CD4-positive, alpha-beta T cell treated with Interleukin-17A for 1 hour (primary cell): ENCODE measurements at places on chromosomes 13 and 19.

DNA sequence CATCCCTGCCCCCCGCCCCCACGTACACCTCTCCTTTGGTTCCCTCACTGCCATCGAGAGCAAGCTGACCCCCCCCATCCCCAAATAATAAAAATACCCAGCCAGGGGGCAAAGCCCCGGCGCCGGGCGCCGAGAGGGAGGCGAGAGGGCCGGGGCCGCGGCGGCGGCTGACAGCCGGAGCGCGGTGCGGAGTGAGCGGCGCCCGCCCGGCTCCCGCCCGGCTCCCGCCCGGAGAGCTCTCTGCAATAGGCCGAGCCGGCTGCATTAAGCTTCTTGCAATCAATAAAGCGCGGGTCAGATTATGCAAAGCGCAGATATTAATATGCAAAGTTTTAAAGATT is 40.9 kb downstream of the DEDD2 start:
- no peak for DNase-seq

GRCh38 chr13:32409561-32410421 is 18.1 kb downstream of the N4BP2L1 start:
- DNase-seq = no peak

DNA sequence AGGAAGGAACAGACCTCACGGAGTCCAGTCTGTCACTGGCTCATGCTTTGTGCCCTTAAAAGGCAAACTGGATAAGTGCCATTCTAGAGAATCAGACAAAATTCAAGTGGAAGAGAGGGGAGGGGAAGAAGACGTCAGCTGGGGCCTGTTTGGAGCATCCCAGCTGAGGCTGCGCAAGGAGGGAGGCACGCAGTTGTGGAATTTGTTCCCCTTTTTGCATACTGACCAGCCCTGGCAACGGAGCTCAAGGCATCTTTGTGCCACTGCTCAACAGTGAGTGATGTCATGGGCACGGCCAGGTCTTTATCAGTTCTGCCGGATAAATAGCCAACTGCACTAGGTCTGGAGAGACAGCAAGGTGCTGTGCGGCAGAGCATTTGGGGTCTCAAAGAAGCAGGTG is at the start of gene GPR42:
GPR42 (plus strand) TSS at position 347 of the 400 bp plus-strand sequence. CDS start 292 bp downstream, outside the sequence.
- no peak for DNase-seq

GRCh38 chr19:2225415-2226050 is 10.6 kb downstream of the PLEKHJ1 start:
- no peak for DNase-seq

DNA sequence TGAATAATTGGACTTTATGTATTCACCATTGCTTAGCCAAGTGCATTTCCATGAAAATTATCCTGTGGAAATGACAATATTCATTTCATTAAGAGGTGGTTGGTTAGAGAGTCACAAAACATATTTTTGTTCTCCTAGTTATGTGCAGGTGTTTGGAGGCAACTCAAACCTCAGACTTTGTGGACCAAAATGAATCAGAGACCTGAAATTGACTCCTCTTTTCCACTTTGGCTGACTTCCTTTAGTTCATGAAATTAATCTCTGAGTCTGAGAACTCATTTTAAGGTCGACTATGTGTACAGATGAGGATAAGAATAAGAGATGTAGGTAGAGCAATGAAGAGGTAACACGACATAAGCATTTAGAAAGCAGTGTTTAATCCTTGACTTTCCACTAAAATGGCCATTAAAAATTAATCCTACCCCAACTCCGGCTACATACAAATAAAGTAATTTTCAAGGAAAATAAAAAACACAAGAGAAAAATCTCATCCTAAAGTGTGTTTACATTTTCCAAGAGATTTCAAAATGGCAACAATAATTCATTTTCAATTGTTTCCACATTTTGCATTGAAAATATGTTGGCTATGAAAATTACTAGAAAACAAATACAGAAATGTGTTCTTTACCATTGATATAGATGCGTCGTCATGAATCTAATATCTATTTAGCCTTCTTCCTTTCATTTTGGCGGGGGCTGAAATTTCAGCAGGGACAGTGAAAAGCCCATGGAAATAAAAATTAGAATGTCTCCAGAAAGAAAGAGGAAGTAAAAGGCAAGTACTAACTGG is 185.4 kb upstream of the CSNK1A1L start:
- DNase-seq = no peak

GRCh38 chr13:47853236-47853635 is 147.8 kb downstream of the SUCLA2 start:
- no peak for DNase-seq

DNA sequence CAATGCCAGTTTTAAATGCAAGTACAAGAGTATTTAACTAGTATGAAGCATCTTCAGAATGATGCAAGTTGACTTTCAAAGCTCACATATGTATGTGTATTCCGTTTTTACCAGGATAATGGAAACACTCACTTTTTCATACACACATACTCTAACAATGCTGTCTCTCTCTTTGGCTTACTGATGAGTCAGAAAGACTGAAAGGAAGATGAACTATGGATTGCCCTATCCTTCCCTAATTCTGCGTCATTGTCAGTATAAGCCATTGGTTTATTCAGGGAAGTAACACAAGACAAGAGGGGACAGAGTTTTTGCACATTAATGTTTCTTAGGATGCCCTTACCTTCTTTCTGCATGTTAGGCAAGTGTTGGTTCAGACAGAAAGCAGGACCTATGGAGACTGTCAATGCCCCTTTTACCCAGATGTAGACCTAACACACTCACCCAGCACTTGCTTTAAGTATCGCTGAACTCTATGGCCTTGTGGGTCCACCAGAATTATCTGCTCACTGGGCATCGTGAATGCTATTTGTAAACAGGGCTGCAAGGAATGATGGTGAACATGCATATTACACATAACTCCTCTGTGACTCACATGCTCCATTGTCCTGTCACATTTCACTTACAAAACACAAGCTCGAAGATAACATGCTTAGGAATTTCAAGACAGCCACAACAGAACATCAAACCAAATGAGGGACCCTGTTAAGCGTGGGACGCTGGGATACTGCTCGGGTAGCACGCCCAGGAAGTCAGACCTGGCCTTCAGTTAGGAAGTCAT is 10.0 kb upstream of the OXGR1 start:
- DNase-seq = no peak

GRCh38 chr13:79155883-79156282 is 250.2 kb downstream of the RBM26 start:
- no peak for DNase-seq

DNA sequence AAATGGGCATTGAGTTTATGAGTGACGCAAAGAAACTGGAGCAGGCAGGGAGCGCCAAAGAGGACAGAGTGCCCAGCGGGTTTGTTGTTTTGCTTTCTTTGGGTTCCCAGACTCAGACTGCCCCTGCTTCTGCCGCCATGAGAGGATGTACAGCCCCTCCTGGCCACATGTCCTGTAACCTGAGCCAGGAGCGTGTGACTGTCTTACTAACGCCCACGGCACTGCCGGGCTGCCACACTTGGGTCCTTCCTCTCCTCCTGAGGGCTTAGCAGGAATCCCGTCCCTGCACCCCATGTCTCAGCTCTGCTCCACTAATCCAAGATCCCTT is 80.5 kb downstream of the GPR12 start:
- DNase-seq = no peak

- DNase-seq = no peak
Observed at GRCh38 chr19:31666126-31666525, 316.9 kb upstream of the TSHZ3 start.

DNA sequence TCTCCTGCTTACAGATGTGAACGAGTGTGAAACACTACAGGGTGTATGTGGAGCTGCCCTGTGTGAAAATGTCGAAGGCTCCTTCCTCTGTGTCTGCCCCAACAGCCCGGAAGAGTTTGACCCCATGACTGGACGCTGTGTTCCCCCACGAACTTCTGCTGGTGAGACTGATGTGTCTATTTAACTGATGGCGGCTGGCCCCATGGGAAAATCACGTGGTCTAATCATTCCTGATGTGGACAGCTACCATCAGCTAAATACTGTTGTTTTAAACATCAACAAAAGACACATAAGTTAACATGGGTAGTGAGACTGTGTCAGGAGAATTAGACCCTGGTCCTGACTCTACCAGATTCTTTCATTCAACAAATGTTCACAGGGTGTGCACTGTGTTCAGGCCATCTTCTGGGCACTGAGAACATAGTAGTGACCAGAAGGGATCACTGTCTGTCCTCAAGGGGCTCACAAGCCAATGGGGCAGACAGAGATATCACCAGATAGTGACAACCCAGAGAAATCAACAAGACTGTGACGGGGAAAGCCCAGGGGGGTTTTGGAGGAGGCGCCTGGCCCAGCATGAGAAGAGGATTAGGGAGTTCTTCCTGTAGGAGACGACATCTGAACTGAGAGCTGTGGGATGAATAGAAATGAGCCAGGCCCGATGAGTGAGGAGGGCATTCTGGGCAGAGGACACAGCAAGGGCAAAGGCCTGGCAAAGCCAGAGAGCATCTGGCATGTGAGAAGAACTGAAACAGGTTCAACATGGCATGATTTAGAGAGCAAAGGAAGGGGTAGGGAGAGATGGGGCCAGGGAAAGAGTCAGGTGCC is 18.4 kb downstream of the LTBP4 start:
- no peak for DNase-seq

DNA sequence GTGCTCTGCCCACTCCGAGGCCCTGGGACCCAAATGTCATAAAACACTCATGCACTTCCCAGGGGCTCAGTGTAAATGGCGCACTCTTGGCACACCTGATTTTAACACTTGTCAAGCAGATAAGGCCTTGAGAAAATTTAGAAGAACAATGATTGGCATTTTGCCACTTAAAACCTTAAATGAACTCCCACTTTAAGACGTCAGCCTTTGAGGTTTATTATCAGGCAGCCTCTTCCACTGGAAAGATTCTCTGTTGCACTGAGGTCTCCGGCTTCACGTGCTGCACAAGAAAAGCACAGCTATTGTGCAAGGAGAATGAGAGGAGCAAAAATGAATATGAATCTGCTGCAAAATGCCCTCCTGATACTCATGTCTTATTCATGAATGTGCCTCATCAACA is 38.5 kb upstream of the ATP11A start:
- DNase-seq = no peak

DNA sequence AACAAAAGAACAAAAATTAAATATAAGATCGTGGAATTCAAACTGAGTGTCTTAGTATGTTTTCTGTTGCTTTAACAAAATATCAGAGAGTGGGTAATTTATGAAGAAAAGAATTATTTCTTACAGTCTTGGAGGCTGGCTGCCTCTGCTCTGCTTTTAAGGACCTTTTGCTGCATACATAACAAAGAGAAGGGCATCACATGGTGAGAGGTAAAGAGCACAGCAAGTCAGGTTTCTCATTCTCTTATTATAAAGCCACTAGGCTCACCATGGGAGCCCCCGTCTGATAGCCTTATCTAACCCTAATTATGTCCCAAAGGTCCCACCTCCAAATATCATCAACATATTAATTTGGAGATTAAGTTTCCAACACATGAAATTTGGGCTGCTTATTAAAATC is 231.3 kb downstream of the SLITRK6 start:
- DNase-seq = no peak

GRCh38 chr19:57366776-57367175 is 3.4 kb downstream of the TRAPPC2B start:
- no peak for DNase-seq

DNA sequence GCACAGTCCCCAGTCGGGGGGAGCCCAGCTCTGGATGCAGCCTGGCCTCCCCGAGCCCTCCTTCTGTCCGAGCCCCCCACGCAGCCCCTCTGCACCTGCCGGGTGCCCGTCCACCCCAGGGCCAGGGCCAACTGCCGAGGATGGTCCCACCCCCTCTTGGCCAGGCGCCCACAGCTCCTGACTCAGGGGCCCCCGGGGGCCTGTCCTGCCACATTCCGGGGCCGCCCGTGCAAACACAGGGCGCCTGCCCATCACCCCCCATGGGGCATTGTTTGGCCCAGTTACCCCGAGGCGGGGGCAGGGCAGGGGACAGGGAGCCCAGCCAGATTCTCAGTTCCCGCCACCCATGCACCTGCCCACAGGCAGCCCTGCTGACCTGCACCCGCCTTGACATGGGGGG is 5.3 kb upstream of the TCF3 start:
- DNase-seq = no peak

DNA sequence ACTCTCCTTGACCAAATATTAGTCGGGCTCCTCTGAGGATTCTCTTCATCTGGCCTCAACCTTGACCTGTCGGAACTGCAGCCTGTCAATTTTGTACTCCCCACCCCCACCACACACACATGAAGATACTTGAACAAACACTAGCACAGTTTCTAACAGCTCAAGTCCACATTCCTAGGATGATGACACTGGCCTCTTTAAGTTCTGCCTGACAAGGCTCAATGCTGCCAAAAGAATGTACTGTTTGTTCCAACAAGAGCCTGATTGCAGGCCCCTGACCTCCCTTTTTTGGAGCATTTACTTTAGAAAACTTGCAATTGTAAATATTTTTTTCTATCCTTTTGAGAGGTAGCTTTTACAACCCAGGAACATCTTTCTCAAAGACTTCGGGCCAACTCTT is 169.2 kb upstream of the IRS2 start:
- no peak for DNase-seq

- DNase-seq = no peak
Observed at GRCh38 chr13:51541809-51542258, 42.4 kb upstream of the WDFY2 start.

- DNase-seq = no peak
Observed at GRCh38 chr13:97975280-97975847, 21.9 kb downstream of the IPO5 start.

GRCh38 chr13:108437496-108437895 is 168.0 kb downstream of the TNFSF13B start:
- DNase-seq = no peak

DNA sequence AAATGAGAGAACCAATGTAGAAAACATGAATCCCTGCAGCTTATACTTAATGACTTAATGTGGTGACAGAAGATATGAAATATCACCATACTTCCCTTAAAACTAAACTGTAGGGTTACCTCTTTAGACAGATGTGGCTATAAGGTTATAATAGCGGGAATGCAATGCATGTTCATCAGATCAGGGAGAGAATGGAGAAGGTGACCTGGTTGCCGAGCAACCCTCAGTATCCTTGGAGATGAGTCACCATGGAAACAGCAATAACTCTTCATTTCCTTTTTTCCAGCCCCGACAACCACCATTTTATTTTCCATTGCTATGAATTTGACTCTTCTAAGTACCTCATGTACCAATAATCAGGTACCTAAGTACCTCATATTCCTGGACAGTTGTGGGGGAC is 28.0 kb upstream of the ZNF835 start:
- no peak for DNase-seq

- DNase-seq = no peak
Observed at GRCh38 chr13:25118378-25118905, 22.5 kb downstream of the PABPC3 start.

DNA sequence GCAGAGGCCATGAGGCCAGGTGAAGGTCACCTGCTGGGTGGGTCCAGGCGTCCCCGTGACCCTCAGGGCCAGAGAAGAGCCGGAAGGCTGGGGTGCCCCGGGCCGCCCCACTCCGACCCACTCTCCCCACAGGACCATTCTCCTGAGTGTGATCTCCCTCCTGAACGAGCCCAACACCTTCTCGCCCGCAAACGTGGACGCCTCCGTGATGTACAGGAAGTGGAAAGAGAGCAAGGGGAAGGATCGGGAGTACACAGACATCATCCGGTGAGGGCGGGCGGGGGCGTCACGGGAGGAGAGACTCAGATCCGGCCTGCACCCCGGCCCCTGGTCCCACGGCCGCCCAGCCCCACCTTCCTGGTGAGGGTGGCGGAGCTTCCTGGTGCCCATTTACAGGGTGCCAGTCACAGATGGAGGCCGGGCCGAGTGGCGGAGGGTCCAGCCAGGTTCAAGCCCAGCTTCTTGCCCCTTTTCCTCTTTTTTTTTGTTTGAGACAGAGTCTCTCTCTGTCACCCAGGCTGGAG is 5.4 kb downstream of the CDC34 start:
- DNase-seq = no peak
